ENCODE measurements at places on chromosomes 3 and 15.

GRCh38 chr3:19331931-19332330 lies 183.6 kb downstream of the KCNH8 start:
- DNase-seq, result no peak

- no peak for DNase-seq
These were observed 155.8 kb upstream of the FRMD4B start for GRCh38 chr3:69541711-69542088.

GRCh38 chr3:147368561-147369221 lies 37.7 kb downstream of the ZIC4 start:
- DNase-seq, result no peak

GRCh38 chr15:33032053-33032452 lies 162.5 kb downstream of the FMN1 start:
- DNase-seq, result no peak

- DNase-seq, result no peak
These were observed 62.7 kb downstream of the ADAMTSL3 start for GRCh38 chr15:83716605-83717004.

DNA sequence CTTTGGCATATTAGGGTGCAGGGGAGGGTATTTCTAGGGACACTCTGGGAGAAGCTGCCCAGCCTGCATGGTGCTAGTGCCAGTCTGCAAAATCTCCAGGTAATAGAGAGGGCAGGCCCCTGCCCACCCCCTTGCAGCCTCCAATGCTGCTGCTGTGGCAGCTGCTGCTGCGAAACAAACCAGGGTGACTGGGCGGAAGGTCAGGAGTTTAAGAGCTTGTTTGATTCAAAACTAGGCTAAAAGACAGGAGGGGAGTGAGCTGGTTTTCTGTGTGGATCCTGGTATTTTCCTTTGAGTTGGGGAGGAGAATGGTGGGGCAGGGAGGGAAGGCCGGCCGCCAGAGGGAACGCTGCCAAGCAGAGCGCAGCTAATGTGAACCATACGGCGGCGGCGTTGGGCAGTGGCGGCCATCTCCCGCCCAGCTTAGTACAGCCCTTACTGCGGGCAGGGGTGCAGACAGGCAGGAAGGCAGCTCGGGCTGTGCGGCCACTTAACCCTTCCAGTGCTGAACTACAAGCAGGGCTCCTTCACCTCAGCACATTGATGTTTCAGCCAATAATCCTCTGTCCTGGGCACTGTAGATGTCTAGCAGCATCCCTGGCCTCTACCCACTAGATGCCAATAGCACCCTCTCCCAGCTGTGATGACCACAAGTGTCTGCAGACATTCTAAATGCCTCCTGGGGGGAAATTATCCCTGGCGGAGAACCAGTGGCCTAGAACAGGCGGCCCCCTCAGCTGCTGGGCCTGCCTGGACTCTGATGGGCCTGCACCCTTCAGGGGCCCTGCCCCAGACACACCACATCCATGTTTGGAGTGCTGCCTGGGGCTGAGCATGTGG lies 125.7 kb downstream of the EEFSEC start:
- no peak for DNase-seq

DNA sequence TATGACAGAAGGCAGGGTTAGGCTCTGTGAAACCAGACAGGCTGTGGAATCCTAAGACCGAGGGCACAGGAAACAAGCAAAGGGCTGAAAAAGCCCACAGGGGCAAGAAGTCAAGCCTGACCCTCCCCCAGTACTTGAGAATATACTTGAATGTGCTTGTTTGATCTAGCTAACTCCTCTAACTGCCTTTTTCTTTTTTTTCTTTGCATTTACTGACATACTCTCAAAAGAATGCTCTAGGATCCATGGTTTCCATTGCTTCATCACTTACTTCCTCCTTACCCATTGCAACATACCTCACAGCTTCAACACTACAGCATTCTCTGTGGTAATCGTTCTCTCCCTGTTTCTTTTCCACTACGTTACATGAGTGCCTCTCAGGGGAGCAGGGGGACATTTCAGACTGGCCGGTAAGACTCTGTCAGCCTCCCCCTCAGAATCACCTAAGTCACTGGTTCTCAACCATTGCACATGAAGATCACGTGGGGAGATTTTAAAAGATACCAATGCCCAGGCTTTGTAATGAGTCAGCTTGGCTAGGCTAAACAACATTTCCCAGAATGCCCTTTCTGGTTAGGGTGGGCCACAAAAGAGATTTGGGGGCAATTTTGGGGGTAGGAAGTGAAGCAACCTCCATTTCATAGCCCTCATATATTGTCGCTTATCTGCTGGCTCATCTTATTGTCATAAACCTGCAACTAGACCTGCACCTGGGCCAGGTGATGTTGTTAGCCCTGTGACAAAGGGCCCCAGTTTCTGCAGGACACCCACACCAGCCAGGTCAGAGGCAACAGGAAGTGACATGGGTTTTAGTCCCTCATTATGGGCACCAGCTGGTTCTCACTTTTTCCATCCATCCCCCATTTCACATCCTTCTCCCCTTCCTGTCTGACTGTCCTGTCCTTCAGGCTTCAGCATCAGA lies 24.6 kb upstream of the RSL24D1 start:
- peak; percentile 12 for DNase-seq

GRCh38 chr3:5194801-5195509 lies 7.4 kb downstream of the EDEM1 start:
- DNase-seq, result no peak

- DNase-seq, result no peak
These were observed 37.5 kb downstream of the TTC23 start for GRCh38 chr15:99211926-99212325.

DNA sequence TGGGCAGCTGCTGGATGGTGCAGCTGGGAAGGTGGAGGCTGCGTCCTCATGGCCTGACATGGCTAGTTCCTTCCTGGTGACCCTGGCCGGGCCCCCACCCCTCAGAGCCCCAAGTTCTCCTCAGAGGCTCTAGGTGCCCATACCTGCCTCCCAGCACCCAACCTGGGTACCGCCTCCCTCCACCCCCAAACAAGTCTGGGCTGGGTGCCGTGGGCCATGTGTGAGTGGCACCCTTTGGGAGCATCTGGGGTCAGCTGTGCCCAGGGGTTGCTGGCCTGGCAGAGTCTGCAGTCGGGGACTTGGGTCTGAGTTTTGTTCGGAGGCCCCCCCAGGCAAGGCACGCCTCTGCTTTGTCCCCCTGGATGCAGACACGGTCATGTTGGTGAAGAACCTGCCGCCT lies 10.5 kb downstream of the PLXNA1 start:
- no peak for DNase-seq

DNA sequence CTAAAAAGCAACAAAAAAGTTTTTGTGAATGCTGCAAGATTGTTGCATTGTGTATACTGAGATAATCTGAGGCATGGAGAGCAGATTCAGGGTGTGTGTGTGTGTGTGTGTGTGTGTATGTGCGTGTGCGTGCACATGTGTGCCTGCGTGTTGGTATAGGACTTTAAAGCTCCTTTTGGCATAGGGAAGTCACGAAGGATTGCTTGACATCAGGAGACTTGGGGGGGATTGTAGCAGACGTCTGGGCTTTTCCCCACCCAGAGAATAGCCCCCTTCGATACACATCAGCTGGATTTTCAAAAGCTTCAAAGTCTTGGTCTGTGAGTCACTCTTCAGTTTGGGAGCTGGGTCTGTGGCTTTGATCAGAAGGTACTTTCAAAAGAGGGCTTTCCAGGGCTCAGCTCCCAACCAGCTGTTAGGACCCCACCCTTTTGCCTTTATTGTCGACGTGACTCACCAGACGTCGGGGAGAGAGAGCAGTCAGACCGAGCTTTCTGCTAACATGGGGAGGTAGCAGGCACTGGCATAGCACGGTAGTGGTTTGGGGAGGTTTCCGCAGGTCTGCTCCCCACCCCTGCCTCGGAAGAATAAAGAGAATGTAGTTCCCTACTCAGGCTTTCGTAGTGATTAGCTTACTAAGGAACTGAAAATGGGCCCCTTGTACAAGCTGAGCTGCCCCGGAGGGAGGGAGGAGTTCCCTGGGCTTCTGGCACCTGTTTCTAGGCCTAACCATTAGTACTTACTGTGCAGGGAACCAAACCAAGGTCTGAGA lies 4.7 kb downstream of the BHLHE40 start:
- peak; percentile 87 for DNase-seq

- no peak for DNase-seq
These were observed 193.4 kb upstream of the SEMA6D start for GRCh38 chr15:47523681-47524475.

DNA sequence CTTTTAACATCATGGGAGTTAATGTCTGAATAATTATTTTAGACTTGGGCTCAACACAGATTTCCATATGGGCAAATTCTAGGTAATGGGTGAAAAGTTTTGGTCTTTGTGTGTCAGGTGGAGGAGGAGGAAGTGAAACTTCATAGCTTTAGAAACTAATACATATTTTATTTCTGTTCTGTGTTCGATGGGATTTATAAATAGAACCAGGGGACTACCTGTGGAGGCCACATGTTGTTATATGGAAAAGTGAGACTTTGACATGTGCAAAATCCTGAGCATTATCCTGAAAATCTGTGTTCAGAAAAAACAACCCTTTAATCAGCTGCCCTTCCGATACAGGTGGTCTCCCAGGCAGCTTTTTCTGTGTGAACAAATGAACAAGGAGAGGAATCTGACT lies 209.5 kb downstream of the SOX2 start:
- peak; percentile 3 for DNase-seq

DNA sequence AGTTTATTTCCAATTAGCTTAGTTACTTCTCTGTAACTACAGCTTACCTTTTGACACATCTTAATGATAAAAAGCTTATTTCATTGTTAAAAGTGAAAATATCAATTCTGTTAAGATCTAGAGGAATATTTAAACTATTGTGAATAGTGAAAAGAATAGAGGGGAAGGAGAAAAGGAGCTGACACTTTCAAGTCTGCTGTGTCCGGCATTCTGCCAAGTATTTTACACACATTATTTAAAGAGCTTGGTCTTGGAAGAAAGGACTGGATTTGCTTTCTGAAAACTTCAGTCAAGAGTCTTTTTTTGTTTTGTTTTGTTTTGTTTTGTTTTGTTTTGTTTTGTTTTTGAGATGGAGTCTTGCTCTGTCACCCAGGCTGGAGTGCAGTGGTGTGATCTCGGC lies 34.8 kb downstream of the CCDC80 start:
- DNase-seq, result no peak

DNA sequence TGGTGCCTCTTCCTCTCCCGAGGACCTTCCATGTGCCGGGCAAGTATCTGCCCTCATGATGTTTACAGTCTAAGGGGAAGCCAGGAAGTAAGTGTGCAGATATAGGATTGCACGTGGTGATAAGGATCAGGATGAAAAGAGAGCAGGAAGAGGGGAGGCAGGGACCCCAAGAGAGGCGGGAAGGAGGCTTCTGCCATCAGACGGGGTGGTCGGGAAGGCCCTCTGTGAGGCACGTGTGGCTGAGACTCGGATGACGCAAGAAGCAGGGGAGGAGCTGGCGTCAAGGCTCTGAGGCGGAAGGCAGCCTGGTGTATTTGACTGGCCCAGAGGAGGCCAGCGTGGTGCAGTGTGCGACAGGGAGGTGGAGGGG lies 762 bp upstream of the IQSEC1 start:
- DNase-seq, result no peak

DNA sequence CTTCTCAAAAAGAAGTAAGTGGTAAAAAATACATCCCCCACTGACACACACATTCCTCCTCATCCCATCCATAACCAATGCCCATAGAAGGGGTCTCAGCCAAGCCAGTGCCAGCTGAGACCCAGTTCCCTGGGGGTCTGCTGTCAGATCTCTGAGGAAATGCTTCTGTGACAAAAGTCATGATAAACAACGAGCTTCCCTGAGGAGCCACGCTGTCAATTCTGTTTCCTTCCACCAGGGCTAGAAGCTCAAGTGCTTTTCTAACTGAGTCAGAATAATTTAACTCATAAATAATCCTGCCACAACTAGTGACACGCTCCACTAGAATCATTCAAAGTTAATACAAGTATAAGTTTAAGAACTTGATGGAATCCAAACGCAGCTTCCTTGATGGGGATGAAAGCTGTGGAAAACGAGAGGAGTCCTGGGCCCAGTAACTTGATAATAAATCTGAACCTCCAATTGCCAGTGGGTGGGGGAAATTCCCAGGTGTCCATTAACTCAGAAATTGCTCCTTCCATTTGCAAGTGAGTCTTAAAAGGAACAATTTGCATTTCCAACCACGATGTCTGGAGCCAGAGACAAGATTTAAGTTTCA lies 348.7 kb upstream of the LMCD1 start:
- DNase-seq, result no peak

DNA sequence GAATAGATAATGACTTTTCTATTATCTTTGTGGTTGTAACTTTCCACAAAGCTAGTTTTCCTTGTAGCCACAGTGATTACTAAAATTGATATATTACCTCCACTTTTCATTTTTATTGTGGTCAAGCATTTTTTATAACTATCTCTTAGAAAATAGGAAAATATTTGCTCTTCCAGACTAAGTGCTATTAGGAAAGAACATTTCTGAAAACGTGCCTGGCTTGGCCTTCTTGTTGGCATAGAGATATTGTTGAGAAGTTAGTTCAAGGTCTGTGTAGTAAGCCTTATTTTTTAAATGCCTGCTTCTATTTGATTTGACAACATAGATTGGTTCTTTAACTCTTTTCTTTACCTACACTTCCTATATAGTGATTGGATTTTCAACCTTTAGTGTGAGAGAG lies 101.7 kb downstream of the IL1RAP start:
- no peak for DNase-seq
